Calu3 (cell line): ENCODE measurements at places on chromosomes 11 and 22. TPM values are rescaled to one million over a fixed set of nuclear protein-coding genes. Genes with fewer than 3 reads are reported as not detected.
A peak's percentile ranks its signal among the peaks of the same experiment; 100 is the strongest.

- no peaks in the 10 kb centered on the region for H3K27me3 ChIP-seq
- no peak overlapping the region for H3K27ac ChIP-seq
- no peaks in the 10 kb centered on the region for H3K36me3 ChIP-seq
These were observed 301.3 kb downstream of the NTM start for GRCh38 chr11:131671734-131672133.

DNA sequence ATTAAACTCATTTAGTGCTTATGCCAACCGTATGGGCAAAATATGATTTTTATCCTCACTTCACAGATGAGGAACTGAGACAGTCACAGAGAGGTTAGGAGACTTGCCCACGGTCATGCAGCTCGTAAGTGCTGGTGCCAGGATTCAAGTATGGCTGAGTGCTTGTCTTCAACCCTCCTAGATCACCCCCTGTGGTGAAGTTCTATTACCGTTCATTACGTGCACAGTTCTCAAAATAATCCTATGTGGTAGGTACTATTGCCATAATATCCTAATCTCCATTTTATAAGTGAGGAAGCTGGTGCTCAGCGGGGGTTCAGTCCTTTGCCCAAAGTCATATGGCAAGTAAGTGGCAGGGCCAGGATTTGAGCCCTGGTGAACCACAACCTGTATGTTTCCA lies 1.5 kb downstream of the MIEF1 start:
- peaks cover 44% of the 10 kb centered on the region for H3K4me1 ChIP-seq
- H3K27me3 ChIP-seq = no peaks in the 10 kb centered on the region
- H3K36me3 ChIP-seq = peaks cover 61% of the 10 kb centered on the region
- no peak for DNase-seq

GRCh38 chr11:131095511-131096185 lies 179.4 kb upstream of the SNX19 start:
- no peak overlapping the region for H3K27ac ChIP-seq
- H3K27me3 ChIP-seq = no peaks in the 10 kb centered on the region
- no peaks in the 10 kb centered on the region for H3K4me1 ChIP-seq
- no peak overlapping the region for H3K4me3 ChIP-seq

DNA sequence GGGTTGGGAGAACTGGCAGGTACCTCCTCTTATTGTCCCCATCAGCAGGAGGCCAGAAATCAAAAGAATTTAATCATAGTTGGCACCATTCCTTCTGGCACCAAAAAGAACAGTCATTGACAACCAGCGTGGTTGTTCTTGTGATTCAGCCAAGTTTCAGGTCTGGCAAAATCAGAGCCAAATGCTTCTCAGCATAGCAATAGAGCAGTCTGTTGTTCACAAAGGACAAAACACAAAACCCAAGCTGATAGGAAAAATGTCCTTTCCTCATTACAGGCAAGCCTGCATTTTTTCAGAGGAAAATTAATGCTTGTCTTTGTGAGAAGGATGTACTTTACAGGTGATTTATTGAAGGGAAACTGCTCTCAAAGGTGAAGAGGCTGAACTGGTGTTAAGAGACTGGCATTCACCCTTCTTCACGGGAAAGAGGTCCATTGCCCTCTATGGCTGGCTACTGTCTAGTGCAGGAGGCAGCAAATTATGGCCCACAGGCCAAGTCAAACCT lies 241.8 kb upstream of the ARHGAP42 start:
- H3K4me1 ChIP-seq = no peaks in the 10 kb centered on the region
- H3K36me3 ChIP-seq = no peaks in the 10 kb centered on the region
- H3K4me3 ChIP-seq = no peak overlapping the region
- no peak for DNase-seq
- peaks cover 15% of the 10 kb centered on the region for H3K27me3 ChIP-seq

- peak overlapping the region; percentile 57 for H3K4me3 ChIP-seq
- no peaks in the 10 kb centered on the region for H3K27me3 ChIP-seq
- peak; percentile 97 for DNase-seq
- peaks cover 83% of the 10 kb centered on the region for H3K4me1 ChIP-seq
These were observed 4.0 kb upstream of the FTH1 start for GRCh38 chr11:61971248-61972111.

DNA sequence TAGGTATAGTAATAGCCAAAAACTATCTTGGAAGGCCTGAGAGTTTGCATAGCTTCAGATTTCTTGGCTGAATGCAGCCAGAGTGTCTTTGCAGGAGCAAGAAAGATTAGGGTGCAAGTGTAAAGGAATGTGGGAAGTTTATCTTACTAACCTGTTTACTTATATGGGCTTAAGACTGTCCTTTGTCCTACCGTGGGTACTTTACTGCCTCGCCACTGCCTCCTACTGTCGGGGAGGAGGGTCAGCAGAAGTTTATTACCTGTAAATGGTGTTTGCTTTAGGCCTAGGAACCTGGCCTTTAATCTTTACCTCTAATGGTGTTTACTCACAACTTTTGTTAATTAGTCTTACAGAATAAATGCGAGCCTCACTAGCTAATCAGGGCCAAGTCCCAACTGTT lies 633.8 kb downstream of the DLG2 start:
- H3K27ac ChIP-seq = no peak overlapping the region
- H3K4me1 ChIP-seq = no peaks in the 10 kb centered on the region
- no peaks in the 10 kb centered on the region for H3K27me3 ChIP-seq
- H3K4me3 ChIP-seq = no peak overlapping the region
- no peaks in the 10 kb centered on the region for H3K36me3 ChIP-seq
- DNase-seq = peak; percentile 0

The PARVG gene
- not detected in 2 replicates for total RNA-seq

The MYO7A gene
- total RNA-seq = 3.7 and 5.2 TPM in 2 replicates

The MS4A15 gene
- total RNA-seq = not detected in 2 replicates

DNA sequence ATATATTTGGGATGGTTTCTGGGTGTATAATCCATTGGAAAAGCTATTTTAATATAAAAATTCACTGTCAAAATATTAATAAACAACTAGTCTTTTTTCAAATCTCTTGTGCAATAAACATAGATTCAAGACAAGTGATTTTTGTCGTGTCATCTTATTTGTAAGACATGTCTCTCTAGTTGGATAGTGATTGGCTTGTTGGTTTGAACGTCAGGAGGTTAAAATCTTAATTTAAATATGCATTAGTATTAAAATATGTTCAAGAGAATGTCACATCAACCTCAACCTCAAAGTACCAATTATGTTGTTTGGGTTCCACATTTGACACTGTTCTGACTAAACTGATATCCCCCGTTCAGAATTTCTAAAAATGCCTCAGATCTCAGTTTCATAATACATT lies 287.6 kb downstream of the CASP12 start:
- H3K4me3 ChIP-seq = no peak overlapping the region
- no peaks in the 10 kb centered on the region for H3K27me3 ChIP-seq
- no peak for DNase-seq
- H3K27ac ChIP-seq = no peak overlapping the region
- H3K4me1 ChIP-seq = no peaks in the 10 kb centered on the region
- H3K36me3 ChIP-seq = no peaks in the 10 kb centered on the region

GRCh38 chr11:113528982-113529381 lies 53.8 kb upstream of the DRD2 start:
- H3K36me3 ChIP-seq = no peaks in the 10 kb centered on the region
- no peaks in the 10 kb centered on the region for H3K27me3 ChIP-seq
- H3K4me1 ChIP-seq = no peaks in the 10 kb centered on the region

- DNase-seq = no peak
- no peaks in the 10 kb centered on the region for H3K4me1 ChIP-seq
- no peaks in the 10 kb centered on the region for H3K36me3 ChIP-seq
- no peak overlapping the region for H3K27ac ChIP-seq
These were observed 572.5 kb upstream of the ISX start for GRCh38 chr22:34493486-34493885.

DNA sequence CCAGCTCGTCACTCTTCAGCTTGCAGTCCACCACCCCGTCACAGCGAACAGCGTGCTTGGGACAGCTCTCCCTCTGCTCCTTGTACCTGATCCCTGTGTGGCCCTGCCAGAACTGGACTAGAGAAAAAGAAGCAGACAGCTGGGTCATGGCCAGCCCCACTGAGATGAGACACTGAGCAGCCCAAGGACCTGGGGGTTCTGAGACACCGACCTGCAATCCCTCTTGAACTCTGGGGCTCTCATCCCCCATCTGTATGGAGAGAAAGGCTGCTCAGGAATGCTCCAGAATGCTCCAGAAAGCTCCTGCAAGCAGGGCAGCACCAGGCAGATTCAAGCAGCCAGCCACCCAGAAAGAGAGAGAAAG lies 14.8 kb downstream of the TMPRSS13 start:
- H3K27ac ChIP-seq = no peak overlapping the region
- peaks cover 47% of the 10 kb centered on the region for H3K27me3 ChIP-seq
- H3K4me1 ChIP-seq = no peaks in the 10 kb centered on the region
- DNase-seq = no peak

The C11orf21 gene
- total RNA-seq = not detected in 2 replicates

DNA sequence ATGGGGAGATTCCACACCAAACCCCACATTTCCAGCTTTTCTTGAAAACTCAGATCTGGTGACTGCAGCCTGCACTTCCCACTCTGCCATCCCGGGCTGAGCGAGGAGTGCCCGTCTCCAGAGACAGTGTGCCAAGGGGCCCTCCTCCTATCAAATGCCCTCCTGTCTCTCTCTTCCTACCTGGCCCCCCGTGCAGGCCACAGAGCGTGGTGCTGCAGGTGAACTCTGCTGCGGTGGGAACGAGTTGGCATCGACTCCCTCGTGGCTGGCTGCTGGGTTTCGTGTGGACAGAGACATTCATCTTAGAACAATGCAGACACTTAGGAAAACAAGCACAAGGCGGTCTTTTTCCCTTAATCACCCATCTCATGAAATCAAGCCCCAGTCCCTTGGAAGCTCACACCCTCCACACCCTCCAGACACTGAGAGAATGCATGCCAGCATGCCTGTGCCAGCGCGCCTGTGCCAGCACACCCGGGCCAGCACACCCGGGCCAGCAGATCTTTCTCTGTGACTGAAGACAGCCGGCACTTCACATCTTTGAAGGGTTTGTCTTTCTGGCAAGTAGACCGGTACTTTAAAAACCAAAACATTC lies 65.0 kb downstream of the PARVB start:
- no peak overlapping the region for H3K27ac ChIP-seq
- H3K36me3 ChIP-seq = no peaks in the 10 kb centered on the region
- H3K27me3 ChIP-seq = no peaks in the 10 kb centered on the region
- peaks cover 7% of the 10 kb centered on the region for H3K4me1 ChIP-seq
- no peak overlapping the region for H3K4me3 ChIP-seq

The NXPE4 gene
- total RNA-seq = not detected in 2 replicates

DNA sequence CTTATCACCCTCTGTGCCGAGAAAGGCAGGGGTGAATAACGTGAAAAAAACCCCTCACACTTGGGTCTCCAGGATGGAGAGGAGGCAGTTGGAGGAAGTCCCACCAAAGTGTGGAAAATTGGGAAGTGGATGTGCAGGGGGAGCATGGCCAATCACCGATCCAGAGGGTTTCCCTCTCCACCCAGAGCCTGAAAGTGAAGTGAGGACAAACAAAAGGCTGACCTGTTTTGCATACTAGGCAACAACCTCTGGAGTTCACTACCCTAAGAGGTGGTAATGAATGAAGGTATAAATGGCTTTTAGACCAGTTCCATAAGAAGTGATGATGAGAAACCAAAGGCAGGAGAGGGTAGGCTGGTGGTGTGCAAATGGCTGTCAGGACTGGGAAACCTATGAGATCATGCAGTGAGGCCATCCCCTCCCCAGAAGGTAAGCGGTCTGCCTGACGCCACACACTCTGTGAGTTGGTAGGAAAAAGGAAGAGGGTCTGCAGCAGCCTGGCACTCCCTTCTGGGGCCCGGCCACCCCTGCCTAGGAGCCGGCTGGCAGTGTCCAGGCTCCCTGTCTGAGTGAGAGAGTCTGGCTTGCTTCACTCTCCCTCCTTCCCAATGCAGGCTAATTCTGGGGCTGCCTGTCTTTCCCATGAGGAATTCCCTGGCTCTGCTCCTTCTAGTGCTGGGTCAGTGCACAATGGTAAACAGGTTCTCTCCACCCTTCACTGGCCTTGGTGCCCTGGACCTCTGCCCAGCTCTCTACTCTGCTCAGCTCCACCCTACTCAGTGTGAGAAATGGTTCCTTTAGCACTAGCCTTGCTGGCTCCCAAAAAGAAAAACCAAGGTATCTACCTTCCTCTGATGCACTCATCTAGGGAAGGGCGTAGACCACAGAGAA lies 15.6 kb downstream of the TBC1D10A start:
- H3K27ac ChIP-seq = no peak overlapping the region
- H3K27me3 ChIP-seq = no peaks in the 10 kb centered on the region
- H3K4me1 ChIP-seq = peaks cover 92% of the 10 kb centered on the region
- H3K4me3 ChIP-seq = no peak overlapping the region

DNA sequence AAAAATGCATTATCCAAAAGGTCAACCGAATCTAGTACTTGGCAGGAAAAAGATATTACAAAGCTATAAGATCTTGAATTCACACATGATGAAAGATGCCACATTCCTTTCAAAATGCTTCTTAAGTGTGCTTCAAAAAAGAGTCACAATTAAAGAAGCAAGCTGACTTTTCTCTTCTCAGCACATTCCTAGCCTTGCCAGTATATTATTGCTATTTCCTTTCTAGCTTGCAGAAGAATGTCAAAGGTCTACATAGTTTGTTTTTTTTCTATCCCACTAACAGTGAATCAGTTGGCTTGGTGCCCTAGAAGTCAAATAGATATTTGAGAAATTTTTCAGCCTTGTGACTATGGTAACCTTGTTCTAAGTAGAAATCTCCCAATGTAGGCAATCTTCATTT lies 56.8 kb downstream of the GUCY1A2 start:
- H3K4me1 ChIP-seq = no peaks in the 10 kb centered on the region
- no peak for DNase-seq
- no peaks in the 10 kb centered on the region for H3K36me3 ChIP-seq
- no peak overlapping the region for H3K4me3 ChIP-seq
- H3K27ac ChIP-seq = no peak overlapping the region

The MAJIN gene
- total RNA-seq = 0.56 TPM in 1 of 2 replicates, not detected in the other

The TUBA8 gene
- 2.4 and 2.6 TPM in 2 replicates for total RNA-seq

The OR52A1 gene
- not detected in 2 replicates for total RNA-seq

The OR52I2 gene
- total RNA-seq = not detected in 2 replicates

DNA sequence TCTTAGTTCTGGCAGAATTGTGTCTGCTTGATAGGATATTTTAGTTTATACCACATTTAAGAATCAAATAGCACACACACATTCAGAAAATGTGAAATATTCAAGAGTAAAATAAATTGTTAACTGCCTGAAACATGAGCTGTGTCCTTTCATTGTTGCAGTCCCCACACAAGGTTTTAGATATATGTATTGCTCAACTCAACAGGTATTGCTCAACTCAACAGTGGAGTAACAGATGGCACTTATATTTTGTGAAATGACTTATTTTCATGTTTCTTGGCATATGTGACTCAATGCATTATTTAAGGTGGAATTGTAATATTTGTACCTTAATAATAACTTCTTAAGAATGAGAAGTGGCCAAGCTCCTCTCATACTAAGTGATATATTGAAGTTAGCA lies 760.3 kb downstream of the CNTN5 start:
- H3K27me3 ChIP-seq = no peaks in the 10 kb centered on the region
- H3K36me3 ChIP-seq = no peaks in the 10 kb centered on the region

GRCh38 chr11:125464666-125465065 lies 31.4 kb downstream of the FEZ1 start:
- no peak for DNase-seq
- H3K4me1 ChIP-seq = no peaks in the 10 kb centered on the region
- H3K4me3 ChIP-seq = no peak overlapping the region
- H3K36me3 ChIP-seq = no peaks in the 10 kb centered on the region
- H3K27me3 ChIP-seq = no peaks in the 10 kb centered on the region

The PLAAT2 gene
- total RNA-seq = 7.3 and 9.5 TPM in 2 replicates

The P2RY2 gene
- 1.6 and 2.3 TPM in 2 replicates for total RNA-seq

The WBP2NL gene
- 2.8 and 3.7 TPM in 2 replicates for total RNA-seq

GRCh38 chr11:45468267-45468856 lies 182.2 kb upstream of the SYT13 start:
- no peaks in the 10 kb centered on the region for H3K36me3 ChIP-seq
- no peak overlapping the region for H3K4me3 ChIP-seq
- DNase-seq = no peak
- H3K27me3 ChIP-seq = peaks cover 98% of the 10 kb centered on the region
- H3K27ac ChIP-seq = no peak overlapping the region

- H3K27me3 ChIP-seq = peaks cover 9% of the 10 kb centered on the region
- peaks cover 24% of the 10 kb centered on the region for H3K4me1 ChIP-seq
- H3K36me3 ChIP-seq = peaks cover 11% of the 10 kb centered on the region
- no peak overlapping the region for H3K4me3 ChIP-seq
These were observed 39.1 kb upstream of the SMIM38 start for GRCh38 chr11:69116671-69117070.
